Activated CD4-positive, alpha-beta T cell treated with anti-CD3 and anti-CD28 coated beads, Interleukin-2, amount 10 ng/mL, durations not matched to agents 7 days and 5 days (primary cell): ENCODE measurements at places on chromosomes 7 and 10.

- no peak for DNase-seq
Measured at GRCh38 chr10:98351831-98352402, 63.1 kb downstream of the PYROXD2 start.

GRCh38 chr7:7570584-7570983 lies 3.9 kb downstream of the MIOS start:
- no peak for DNase-seq

- no peak for DNase-seq
Measured at GRCh38 chr7:12687718-12688171, 312 bp downstream of the ARL4A start.

GRCh38 chr7:30478349-30479201 lies at the start of gene NOD1:
Gene NOD1 (minus strand): TSS chr7:30478784. CDS start chr7:30456921, 21,863 bp downstream.
- DNase-seq = peak; percentile 78

GRCh38 chr10:127044186-127044585 lies 139.0 kb downstream of the DOCK1 start:
- no peak for DNase-seq

GRCh38 chr7:134046594-134047128 lies 80.5 kb upstream of the LRGUK start:
- no peak for DNase-seq

GRCh38 chr10:43327171-43327570 lies 44.3 kb upstream of the FXYD4 start:
- DNase-seq = no peak
